ENCODE measurements at places on chromosomes 16 and 17.

DNA sequence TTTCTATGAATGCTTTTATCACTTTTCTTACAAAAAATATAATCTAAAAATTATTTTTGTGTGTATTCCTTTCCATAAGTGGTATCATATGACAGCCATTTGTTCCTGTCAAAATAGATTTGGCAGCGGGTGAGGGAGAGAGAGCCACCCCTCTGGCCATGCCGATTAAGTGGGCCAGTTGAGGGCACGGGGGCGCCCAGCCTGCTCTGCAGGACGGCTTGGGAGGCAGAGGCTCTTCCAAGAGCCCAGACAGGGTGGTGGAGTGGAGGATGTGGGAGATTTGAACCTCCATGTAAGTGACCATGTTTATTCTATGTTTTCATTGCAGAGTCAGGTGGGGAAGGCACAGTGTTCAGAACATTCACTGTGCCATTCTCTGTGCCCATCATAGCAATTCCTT, 88.8 kb downstream of the IRX3 start:
- DNase-seq = no peak

DNA sequence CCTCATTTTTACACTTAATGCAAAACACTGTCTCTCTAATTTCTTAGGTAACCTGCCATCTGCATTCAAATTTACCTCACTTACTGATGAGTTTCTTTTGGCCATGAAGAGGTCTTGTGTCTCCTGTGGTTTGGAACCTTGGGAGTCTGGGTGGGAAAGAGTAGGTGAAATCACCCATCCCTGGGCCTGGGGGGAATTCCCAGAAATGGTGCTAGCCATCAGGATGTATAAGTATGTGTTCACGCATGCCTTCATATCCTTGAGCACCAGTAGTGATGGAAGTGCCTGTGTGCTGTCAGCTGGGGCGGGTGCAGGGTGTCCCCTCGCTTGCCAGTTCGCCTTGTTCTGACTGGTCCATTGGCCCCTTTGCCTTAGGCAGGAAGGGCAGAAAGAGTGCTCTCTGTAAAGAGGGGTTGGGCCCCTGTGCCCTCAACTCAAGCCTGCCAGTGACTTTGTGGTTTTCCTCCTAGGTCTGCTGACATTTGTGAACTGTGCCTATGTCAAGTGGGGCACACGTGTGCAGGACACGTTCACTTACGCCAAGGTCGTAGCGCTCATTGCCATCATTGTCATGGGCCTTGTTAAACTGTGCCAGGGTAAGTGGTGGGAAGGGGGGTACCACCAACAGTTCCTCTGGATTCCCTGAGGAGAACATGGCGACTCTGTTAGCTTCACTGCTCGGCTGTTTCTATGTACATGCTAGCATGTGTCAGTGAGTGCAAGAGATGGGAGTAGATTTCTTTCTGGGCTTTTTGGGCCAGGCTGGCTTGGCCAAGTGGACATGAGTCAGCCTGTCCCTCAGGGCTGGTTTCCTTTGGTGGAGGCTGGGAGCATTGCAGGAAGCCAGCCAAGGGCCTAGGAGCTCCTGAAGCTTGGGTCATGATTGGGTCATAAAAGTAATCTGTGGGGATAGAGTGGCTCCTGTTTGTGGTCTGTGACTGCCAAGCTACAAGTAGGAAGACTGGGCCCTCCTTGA, 23.2 kb downstream of the SLC7A6OS start:
- peak; percentile 36 for DNase-seq

GRCh38 chr17:53088481-53088880, 734.2 kb upstream of the KIF2B start:
- no peak for DNase-seq

DNA sequence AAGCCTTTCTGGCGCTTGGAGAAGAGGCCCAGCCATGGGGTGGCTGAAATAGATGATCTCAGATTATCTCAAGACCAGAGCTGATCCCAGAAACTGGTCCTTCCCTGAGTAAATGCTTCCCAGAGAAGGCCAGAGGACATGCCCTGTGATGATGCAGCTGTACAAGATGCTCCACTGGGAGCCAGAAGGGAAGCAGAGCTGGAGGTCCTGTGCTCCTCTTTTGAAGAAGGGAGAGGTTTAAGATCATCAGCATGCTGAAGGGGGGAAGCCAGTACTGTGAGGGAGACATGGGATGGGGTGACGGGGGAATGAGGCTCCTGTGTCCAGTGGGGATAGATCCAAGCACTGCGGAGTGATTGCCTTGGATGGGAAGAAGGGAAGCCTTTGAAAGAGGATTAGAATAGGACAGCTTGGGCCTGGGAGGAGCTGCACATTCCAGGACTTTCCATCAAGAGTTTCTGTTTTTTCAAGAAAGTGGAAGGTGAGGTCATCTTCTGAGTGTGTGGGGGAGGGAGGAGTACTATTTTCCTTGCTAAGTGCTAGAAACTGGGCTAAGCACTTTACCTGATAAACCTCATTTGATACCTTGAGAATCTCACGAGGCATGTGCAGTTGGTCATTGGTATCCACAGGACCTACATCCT, 16.4 kb upstream of the ALOX15B start:
- no peak for DNase-seq

DNA sequence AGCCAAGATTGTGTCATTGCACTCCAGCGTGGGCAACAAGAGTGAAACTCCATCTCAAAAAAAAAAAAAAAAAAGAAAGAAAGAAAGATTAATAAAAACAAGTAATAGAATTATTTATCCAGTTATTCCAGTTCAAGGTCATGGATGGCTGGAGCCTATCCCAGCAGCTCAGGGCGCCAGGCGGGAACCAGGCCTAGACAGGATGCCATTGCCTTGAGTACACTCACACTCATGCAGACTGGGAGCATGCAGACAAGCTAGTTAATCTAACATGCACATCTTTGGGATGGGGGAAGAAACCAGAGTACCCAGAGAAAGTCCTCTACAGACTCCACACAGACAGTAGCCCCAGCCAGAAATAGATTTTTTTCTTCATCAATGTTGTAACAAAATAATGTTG, 17.9 kb downstream of the PDP2 start:
- no peak for DNase-seq

GRCh38 chr17:57207396-57207795, 48.9 kb upstream of the MSI2 start:
- no peak for DNase-seq

DNA sequence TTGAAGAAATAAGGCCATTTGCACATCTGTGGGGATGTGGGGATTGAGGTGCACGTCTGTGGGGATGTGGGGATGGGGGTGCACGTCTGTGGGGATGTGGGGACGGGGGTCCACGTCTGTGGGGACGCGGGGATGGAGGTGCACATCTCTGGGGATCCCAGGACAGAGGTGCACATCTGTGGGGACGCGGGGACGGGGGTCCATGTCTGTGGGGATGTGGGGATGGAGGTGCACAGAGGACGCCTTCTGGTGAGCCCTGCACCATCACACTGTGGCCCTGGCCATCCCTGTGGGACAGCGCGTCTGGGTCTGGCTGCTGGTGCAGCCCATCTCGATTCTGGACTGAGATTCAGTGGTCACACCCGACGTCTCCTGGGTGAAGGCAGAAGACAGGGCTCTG, 161.4 kb downstream of the LAT start:
- no peak for DNase-seq

DNA sequence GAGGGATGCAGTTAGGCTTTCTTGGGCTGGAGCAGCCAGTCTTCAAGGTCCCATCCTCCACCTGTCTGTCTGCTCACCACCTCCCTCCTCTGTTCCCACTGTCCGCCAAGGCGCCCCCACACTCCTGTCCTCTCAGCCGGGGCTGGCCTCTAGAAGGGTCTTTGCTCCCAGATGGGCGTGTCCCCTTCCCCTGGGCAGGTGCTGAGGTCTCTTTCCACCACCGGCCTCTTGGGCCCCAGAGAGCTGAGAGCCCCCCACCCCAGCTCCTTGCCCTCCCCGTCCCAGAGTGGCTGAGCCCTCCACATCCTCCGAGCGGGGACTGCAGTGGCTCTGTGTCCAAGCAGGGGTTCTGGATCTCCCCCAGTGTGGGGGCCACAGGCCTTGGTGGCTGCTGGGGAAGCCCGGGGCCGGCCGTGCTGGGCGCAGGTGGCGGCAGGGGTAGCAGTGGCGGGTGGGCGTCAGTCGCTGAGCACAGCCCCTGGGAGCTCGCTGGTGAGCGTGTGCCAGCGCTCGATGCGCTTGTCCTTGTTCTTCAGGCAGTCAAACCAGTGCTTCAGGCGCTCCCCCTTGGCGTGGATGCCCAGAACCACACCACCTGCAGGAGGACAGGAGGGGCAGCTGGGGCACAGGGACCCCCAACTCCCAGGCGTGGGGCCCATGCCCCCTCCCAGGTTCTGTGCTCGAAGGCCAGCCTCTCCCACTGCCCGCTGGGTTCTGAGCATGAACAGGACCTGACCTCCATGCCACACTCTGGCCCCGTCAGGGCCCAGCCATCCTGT, 9.8 kb downstream of the SCGB1C2 start:
- no peak for DNase-seq

GRCh38 chr17:35088356-35088880, 24.9 kb upstream of the RFFL start:
- peak; percentile 18 for DNase-seq

GRCh38 chr16:9499941-9500593, 408.6 kb downstream of the HAPSTR1 start:
- no peak for DNase-seq

- no peak for DNase-seq
These were observed 10.5 kb downstream of the SREBF1 start for GRCh38 chr17:17826342-17826713.

DNA sequence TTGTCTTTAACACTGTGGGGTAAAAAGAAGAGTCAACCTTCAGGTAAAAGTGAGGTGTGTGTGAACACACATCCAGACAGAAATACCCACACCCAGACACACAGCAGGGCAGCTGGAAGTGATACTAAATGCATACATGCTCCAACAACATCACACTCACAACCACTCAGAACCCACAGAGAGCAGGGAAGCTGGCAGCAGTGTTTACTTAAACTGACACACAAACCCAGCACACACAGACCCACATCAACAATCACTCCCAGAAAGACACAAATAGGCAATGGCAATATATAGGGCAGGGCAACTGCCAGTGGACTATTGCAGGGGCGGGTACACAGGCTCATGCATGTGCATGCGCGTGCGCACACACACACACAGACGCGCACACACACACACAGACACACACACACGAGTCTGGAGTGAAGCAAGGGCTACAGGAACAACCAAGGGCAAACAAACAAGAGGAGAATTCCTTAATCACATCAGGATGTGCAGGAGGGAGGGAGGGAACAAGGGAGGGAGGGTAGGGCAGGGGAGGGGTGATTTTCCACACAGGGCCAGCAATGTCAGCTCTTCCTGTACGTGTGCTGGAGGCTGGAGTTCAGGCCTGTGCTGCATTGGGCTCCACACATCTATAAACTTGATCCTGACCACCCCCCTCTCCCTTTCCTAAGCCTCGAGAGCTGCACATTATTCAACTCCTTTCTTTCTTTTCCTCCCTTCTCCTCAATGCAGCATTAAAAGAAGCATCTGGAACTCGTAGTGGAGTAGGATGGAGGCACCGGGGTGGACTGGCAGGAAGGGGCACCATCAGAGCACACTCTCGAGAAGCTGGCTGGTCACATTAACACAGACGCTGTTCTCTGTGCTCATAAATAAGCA, 30.1 kb downstream of the HIC1 start:
- DNase-seq = no peak

- no peak for DNase-seq
These were observed 169.8 kb downstream of the ABCC12 start for GRCh38 chr16:47986031-47986430.

GRCh38 chr16:66857437-66857836, 13.2 kb downstream of the CA7 start:
- no peak for DNase-seq

- no peak for DNase-seq
These were observed 10.4 kb downstream of the UBALD2 start for GRCh38 chr17:76275382-76276068.

DNA sequence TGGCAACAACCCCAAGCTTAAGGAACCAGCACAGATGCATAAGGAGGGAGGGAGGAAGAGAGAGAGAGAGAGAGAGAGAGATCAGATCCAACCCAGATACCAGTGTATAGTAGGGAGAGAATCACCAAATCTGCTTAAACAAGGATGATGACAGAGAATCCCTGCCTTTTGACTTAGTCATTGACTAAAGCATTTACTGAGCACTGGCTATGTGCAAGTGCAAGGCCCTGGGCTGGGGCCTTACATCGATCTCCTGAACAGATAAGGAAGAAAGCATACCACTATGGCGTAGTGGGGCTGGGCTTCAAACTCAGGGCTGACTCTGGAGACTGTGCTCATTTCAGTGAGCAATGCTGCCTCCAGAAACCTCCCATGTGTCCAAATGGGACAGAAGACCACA, 15.8 kb downstream of the TSNAXIP1 start:
- DNase-seq = no peak

- DNase-seq = no peak
These were observed 4.3 kb downstream of the HOXB6 start for GRCh38 chr17:48600244-48601098.

GRCh38 chr16:75251280-75252048, at the start of gene BCAR1:
BCAR1 (minus strand) TSS chr16:75251624; CDS start chr16:75251482, 142 bp downstream.
- DNase-seq = peak; percentile 60
